ENCODE measurements at places on chromosomes 7 and 10. TPM values are rescaled to one million over a fixed set of nuclear protein-coding genes. Genes with fewer than 3 reads are reported as not detected.

TMEM248 gene
- polyA plus RNA-seq, result 26.9 TPM

OR9A2 gene
- not detected for polyA plus RNA-seq

NKX2-3 gene
- polyA plus RNA-seq, result not detected

MYH16 gene
- not detected for polyA plus RNA-seq

LRRD1 gene
- not detected for polyA plus RNA-seq

CTAGE15 gene
- 0.02 TPM for polyA plus RNA-seq

LRIT1 gene
- not detected for polyA plus RNA-seq

LRRC18 gene
- not detected for polyA plus RNA-seq

SPDYE6 gene
- polyA plus RNA-seq, result 0.18 TPM

SLIT1 gene
- 0.16 TPM for polyA plus RNA-seq

CYP3A7 gene
- not detected for polyA plus RNA-seq

SEPHS1 gene
- polyA plus RNA-seq, result 24.2 TPM

BTBD16 gene
- not detected for polyA plus RNA-seq

AKR1C2 gene
- 52.0 TPM for polyA plus RNA-seq

CRHR2 gene
- polyA plus RNA-seq, result 0.45 TPM

LIPK gene
- not detected for polyA plus RNA-seq

CLDN15 gene
- polyA plus RNA-seq, result 4.2 TPM

CUBN gene
- 0.41 TPM for polyA plus RNA-seq

CYP2C9 gene
- polyA plus RNA-seq, result 0.18 TPM

TACR2 gene
- polyA plus RNA-seq, result 0.27 TPM

ITGA8 gene
- polyA plus RNA-seq, result 5.5 TPM

CCNY gene
- polyA plus RNA-seq, result 27.7 TPM

TUBAL3 gene
- polyA plus RNA-seq, result 0.43 TPM

SEPTIN14 gene
- polyA plus RNA-seq, result not detected

SLC13A4 gene
- polyA plus RNA-seq, result 0.16 TPM

PGAM2 gene
- polyA plus RNA-seq, result 2,530 TPM

MUC12 gene
- 0.63 TPM for polyA plus RNA-seq

STAG3 gene
- polyA plus RNA-seq, result 0.41 TPM

VWA2 gene
- polyA plus RNA-seq, result not detected

CPVL gene
- 3.2 TPM for polyA plus RNA-seq

SLC16A9 gene
- polyA plus RNA-seq, result 0.48 TPM

CPA5 gene
- polyA plus RNA-seq, result not detected

C10orf53 gene
- not detected for polyA plus RNA-seq

LRRC17 gene
- polyA plus RNA-seq, result 6.2 TPM

SH3PXD2A gene
- 13.5 TPM for polyA plus RNA-seq

DOCK1 gene
- polyA plus RNA-seq, result 7.8 TPM

DNAH11 gene
- polyA plus RNA-seq, result 0.86 TPM

STAMBPL1 gene
- 4.4 TPM for polyA plus RNA-seq

EXOC6 gene
- 5.7 TPM for polyA plus RNA-seq

HEPACAM2 gene
- not detected for polyA plus RNA-seq

LIPF gene
- 0.57 TPM for polyA plus RNA-seq

PAPOLB gene
- 0.16 TPM for polyA plus RNA-seq

RAPGEF5 gene
- polyA plus RNA-seq, result 8.7 TPM

FOXI2 gene
- not detected for polyA plus RNA-seq

TMEM26 gene
- 0.14 TPM for polyA plus RNA-seq

Data from right cardiac atrium (tissue), 5 donors.